GM19239 (cell line): ENCODE measurements at places on chromosomes 11 and 22.

DNA sequence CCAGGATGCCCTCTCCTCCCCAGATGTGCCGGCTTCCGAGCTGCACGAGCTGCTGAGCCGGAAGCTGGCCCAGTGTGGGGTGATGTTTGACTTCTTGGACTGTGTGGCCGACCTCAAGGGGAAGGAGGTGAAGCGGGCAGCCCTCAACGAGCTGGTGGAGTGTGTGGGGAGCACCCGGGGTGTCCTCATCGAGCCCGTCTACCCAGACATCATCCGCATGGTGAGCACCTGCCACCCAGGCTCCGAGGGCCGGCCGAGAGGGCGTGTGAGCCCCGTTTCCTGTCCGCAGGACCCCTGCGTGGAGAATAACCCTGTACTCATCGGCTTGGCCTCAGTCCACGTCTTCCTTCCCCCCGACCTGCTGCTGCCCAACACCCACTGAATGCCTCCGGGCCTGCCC lies 2.2 kb downstream of the PPP2R5B start:
- no peak for DNase-seq

DNA sequence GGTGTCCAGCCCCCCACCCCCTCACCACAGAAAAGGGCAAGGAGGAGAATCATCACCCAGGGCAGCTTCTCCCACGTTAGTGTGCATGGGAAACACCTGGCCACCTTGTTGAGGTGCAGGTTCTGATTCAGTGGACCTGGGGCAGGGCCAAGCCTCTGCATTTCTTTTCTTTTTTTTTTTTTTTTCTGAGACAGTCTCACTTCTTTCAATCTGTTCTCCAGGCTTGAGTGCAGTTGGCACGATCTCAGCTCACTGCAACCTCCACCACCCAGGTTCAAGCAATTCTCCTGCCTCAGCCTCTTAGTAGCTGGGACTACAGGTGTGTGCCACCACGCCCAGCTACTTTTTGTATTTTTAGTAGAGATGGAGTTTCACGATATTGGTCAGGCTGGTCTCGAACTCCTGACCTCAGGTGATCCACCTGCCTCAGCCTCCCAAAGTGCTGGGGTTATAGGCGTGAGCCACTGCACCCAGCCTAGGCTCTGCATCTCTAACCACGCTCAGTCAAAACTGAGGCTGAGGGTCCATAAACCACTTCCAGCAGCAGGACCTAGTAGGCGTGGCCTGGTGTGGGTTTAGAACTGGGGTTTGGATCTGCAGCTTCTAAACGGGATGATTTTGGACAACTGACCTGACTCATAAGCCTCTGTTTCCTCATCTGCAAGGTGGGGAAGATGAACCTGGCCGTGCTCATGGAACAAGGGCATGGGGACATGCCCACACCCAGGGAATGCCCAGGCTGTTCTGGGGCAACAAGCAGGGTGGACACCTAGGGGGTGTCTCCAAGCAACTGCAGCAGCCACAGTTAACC lies 734 bp downstream of the ZP1 start:
- no peak for DNase-seq

DNA sequence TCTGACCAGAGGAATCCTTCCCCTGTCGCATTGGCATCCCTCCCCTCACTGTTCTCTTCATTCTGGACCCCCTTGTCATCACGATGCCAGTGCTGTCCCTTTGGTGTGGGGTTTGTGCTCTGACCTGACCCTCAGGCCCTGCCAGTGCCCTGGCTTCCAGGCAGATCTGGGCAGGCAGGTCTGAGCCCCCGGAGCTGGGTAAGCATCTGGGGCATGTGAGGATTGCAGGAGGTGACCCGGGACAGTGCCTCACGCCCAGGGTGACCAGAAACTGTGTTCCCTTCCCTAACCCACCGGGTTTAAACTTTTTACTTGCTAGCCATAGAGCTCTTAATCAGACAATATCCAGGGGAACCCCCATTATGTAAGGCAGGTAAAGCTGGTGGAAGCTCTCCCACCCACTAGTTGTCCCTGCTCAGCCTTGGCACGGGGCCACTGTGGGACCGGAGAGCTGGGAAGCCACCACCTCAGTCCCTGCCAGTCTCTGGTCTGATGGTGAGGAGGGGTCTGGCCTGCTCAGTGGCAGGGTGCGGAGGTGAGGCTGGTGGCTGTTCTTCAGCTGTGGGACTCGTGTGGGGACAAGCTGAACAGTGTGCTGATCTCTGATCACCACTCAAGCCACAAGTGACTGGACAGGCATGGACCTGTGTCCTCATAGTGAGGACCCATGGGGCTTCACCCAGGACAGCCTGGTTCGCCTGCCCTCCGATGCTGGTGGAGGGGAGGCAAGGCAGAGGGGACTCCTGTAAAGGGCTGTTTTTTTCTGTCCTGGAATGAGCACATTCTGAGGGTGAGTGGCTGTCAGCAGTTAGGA lies 38.0 kb downstream of the BCR start:
- no peak for DNase-seq

DNA sequence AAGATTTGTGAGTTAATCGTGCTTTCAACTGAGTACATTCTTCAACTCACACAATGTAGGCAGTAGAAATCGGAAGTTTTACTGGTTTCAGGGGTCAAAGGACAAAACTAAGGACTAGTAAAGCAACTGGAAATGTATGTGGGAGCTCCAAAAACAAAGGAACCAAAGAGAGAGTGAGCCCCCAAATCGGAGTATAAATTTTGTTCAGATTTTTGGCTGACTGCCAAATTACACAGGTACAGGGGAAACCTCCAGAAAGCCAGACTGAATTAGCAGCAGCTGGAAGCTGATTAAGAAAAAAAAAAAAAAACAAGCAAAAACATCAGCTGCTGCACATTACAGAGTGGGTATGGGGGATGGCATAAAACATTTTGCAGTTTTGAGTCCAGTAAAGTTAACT lies 75.2 kb upstream of the GNAZ start:
- DNase-seq: no peak

DNA sequence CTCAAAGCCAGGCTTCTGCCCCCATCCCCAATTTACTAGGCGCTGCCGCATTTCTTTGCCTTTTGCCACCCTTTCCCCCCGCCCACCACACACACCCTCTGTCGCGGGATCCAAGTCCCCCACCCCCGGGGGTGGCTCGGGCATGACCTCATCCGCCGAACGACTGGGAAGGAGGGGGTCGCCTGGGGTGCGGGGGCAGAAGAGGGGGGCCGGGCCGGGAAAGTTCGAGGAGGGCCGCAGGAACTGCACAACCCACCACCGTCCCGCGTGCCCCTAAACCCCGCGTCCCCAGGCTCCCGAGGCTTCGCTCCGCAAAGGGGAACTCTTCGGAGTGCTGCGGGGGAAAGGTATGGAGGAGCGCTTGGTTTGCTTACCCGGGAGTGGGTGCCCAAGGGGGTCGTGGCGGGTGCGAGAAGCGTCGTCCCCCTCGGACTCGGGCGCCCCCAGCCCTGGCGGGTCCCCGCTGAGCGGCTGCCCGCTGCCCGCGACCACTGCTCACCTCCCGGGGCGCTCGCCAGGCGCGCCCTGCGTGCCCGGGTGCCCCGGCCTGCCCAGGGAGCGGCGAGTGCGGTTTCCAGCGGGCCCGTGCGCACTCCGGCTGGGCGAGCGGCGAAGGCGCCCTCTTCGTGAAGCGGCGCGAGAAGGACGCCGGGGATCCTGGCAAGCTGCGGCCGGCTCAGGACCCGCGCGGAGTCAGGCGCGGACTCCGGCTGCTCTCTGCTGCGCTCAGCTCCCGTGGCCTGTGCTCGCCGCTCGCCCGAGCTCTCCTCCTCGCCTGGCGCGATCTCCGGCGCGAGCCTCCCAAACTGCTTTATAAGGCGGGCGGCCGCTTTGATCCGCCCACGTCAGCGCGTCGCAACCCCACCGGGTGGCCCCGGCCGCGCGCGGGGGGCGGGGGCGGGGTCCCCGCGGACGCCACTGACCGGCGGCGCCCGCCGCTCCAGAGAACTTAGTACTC lies 4.0 kb upstream of the WNT11 start:
- DNase-seq: no peak

GRCh38 chr22:20946080-20946986 lies 20.7 kb upstream of the AIFM3 start:
- no peak for DNase-seq

- DNase-seq: no peak
Measured at GRCh38 chr11:93821617-93822016, 28.8 kb downstream of the VSTM5 start.

GRCh38 chr11:1487851-1488574 lies 1.4 kb upstream of the MOB2 start:
- no peak for DNase-seq

DNA sequence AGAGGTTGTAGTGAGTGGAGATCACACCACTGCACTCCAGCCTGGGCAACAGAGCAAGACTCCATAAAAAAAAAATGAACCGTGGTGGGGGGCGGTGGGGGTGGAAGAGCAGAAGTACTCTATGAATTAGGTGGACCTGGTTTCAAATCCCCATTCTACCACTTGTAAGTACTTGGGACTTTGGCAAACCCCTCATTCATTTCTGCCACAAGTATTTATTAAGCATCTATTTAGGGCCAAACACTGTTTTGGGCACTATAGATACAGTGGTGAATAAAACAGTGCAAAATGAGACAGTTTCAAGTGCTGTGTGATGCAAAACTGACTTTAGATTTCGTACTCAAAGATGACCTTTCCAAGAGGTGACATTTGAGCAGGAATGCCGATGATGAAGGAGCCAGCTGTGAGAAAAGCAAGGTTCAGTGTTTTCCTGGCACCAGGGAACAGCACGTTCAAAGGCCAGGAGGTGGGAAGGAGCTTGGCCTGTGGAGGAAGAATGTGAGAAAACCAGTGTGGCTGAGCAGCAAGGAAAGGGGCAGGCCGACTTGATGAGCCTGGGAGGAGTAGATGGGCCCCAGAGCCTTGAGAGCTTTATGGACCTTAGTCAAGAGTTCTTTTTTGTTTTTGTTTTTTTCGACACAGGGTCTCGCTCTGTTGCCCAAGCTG lies 1.4 kb upstream of the TMEM134 start:
- no peak for DNase-seq

DNA sequence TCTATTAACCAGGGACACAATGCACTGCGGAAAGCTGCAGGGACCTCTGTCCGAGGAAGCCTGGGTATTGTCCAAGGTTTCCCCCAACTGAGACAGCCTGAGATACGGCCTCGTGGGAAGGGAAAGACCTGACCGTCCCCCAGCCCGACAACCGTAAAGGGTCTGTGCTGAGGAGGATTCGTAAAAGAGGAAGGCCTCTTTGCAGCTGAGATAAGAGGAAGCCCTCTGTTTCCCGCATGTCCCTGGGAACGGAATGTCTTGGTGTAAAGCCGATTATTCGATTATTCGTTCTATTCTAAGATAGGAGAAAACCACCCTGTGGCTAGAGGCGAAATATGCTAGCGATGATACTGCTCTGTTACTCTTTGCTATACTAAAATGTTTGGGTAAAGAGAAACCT lies 5.2 kb downstream of the BET1L start:
- no peak for DNase-seq

DNA sequence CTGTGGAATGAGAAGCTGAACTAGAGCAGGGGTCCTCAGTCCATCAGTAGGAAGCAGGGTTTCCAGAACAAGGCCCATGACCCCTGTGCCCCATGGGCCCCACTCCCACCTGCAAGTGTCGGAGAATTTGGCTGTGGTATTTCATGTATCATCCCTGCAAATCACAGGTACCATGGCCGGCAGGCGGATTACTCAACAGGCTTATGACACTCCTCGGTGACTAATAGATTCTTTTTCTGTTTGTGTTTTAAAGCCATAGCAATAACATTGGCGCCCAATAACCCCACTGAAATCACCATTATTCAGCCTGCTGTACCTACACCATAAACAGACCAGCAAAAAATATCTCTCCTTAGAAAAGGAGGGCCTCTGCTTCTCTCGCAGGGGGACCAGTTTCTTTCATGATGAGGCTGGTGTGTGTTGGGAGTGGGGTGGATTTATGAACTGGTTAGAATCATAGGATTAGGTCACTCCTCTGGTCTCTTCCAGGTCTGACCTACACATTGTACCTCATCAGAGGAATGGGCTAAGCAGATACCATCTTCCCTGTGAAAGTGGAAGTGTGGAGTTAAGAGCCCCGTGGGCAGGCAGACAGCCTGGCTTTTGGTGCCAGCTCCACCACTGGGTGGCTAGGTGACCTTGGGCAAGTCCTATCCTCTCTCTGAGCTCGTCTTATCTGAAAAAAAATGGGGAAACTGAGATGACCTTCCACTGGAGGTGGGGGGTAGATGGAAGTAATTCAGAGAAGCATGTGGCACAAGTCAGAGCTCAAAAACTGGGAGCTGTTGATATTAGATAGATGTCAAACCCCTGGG lies 60.2 kb upstream of the WNT11 start:
- no peak for DNase-seq

GRCh38 chr11:18986744-18987143 lies 47.5 kb upstream of the MRGPRX1 start:
- DNase-seq: no peak

DNA sequence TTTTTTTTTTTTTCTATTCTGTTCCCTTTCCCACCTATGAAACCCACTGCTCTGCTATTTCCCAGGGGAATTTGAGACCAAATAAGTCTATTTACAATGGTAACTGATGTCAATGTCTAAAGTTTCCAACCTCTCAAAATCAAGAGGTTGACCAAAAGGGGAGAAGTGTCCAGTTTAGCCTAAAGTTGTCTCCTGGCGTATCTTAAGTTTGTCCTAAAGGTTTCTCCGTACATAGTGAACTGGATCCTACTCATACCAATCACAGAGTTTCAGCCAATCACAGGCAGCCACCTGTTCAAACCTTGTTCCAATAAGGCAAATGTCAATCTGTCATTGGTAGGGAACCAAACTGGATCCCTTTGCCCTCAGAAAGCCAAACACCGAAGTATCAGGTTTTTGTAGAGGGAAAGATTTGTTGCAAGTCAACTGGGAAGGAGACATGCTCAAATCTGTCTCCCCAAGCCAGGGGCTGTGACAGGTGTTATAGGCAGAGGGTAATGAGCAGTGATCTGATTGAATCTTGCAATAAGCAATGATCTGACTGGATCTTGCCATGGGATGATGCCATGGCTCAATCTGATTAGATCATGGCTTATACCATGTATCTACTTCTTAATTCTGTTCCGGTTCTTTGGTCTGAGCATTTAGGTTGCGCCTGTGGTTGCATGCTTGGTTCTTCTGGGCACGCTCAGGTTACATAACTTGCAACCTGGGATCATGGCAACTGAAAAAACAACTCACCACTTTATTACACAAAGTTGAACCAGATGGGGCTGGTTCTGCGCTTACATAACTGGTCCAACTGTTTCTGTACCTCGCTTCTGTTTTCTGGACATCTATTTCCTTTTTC lies 1.1 kb upstream of the VPS37C start:
- no peak for DNase-seq
